ENCODE measurements at places on chromosomes 5 and 9. TPM values are rescaled to one million over a fixed set of nuclear protein-coding genes. Genes with fewer than 3 reads are reported as not detected.

Gene RNF208
- 2.9 TPM for total RNA-seq

Gene TMEM167A
- total RNA-seq = 53.4 TPM

Gene SLC6A3
- total RNA-seq = 0.15 TPM

Gene CDKN2A
- total RNA-seq = 19.3 TPM

Gene ISL1
- total RNA-seq = not detected

Gene NR6A1
- total RNA-seq = 3.9 TPM

Gene CCL27
- not detected for total RNA-seq

Gene IFNA5
- not detected for total RNA-seq

Gene GABRP
- total RNA-seq = 0.32 TPM

Gene PCDHA7
- total RNA-seq = 1.3 TPM

Gene IFNE
- total RNA-seq = 1.0 TPM

Gene IL4
- not detected for total RNA-seq

Gene HK3
- total RNA-seq = 5.0 TPM

Gene LAMC3
- 2.1 TPM for total RNA-seq

Gene DBH
- total RNA-seq = not detected

Gene SPATA31D4
- not detected for total RNA-seq

Gene GRAMD2B
- total RNA-seq = 38.1 TPM

Gene NOXA1
- total RNA-seq = 2.9 TPM
